ENCODE measurements at places on chromosomes 2 and 18. TPM values are rescaled to one million over a fixed set of nuclear protein-coding genes. Genes with fewer than 3 reads are reported as not detected.

Gene LOXL3
- total RNA-seq: 12.4 TPM

Gene DSEL
- total RNA-seq: 19.0 TPM

Gene GREB1L
- 6.3 TPM for total RNA-seq

Gene SERPINB7
- total RNA-seq: 71.9 TPM
